ENCODE measurements at places on chromosomes 5 and 9.

- no peak for DNase-seq
These were observed 814.2 kb downstream of the BRINP1 start for GRCh38 chr9:118554987-118555386.

GRCh38 chr9:93364734-93365426, 86.6 kb upstream of the FAM120A start:
- no peak for DNase-seq

- no peak for DNase-seq
These were observed 57.7 kb downstream of the FGF18 start for GRCh38 chr5:171477101-171477500.

GRCh38 chr9:79765466-79765865, 193.7 kb downstream of the TLE4 start:
- DNase-seq, result no peak

DNA sequence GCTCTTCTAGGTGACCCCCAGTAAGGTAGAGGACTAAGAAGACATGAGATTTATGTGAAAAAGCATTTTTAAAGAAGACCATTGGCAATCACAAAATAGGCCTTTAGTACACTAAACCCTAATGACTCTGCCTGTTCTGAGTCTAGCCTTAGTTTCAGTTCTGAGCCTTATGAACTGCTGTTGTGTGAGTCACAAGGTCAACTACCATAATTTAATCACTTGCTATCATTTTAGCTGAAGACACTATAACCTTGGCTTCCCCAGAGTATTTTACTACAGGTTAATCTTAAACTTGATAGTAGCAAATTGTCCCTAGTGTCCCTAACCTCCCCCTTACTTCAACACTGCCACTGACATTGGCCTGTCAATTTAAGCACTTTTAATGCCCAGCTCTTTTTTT, 34.4 kb downstream of the APC start:
- no peak for DNase-seq

GRCh38 chr5:76413746-76414145, 10.7 kb downstream of the IQGAP2 start:
- DNase-seq, result no peak

DNA sequence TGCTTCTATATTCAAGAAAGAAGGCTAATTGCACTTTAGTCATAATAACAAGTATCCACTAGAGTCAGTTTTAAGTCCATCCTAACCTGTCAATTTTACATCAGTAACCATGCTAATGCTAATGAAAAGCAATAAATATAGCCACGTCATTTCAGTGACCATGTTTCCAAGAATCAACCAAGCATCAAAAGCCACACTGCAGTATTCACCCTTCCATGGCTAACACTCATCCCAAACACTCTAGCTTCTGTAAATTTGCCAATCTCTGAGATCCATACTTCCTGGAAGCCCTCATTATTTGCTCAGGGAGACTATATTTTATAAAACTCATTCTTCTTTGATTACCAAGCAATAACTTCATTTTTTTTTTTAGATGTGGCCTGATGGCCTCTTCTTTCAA, 712.0 kb downstream of the CETN3 start:
- DNase-seq, result no peak

- no peak for DNase-seq
These were observed 75.2 kb upstream of the CPEB4 start for GRCh38 chr5:173812811-173813550.

DNA sequence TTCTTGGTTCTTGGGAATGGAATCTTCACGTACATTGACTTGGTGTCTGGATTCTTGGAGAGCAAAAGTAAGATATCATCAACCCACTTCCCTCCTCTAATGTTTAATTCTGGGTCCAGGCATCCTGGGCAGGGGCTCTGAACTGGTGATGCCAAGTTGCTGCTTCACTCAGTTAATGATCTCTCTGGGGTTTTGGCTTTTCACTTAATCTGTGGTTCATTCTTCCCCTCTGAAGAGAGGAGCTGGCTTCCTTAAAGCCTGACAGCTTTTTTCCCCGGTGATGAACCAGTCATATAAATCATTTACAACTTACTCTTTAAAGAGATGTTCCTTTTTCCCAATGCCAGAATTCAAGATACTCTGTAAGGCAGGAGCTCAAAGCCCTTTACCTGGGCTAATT, 65.9 kb downstream of the ARHGAP26 start:
- DNase-seq, result no peak
